Spinal cord (tissue), 10 donors: ENCODE measurements at places on chromosomes 2 and 18. TPM values are rescaled to one million over a fixed set of nuclear protein-coding genes. Genes with fewer than 3 reads are reported as not detected.
A peak's percentile ranks its signal among the peaks of the same experiment; 100 is the strongest.

DNA sequence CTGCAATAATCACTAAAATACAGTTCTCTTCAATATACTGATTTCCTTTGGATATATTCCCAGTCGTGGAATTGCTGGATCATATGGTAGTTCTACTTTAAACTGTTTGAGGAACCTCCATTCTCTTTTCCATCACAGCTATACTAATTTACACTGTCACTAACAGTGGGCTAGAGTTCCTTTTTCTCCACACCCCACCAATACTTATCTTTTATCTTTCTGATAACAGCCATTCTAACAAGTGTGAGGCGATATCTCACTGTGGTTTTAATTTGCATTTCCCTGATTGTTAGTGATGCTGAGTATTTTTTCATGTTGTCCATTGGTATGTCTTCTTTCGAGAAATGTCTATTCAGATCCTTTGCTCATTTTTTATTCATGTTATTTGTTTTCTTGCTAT is 68.4 kb downstream of the CERKL start:
- no peak for DNase-seq

DNA sequence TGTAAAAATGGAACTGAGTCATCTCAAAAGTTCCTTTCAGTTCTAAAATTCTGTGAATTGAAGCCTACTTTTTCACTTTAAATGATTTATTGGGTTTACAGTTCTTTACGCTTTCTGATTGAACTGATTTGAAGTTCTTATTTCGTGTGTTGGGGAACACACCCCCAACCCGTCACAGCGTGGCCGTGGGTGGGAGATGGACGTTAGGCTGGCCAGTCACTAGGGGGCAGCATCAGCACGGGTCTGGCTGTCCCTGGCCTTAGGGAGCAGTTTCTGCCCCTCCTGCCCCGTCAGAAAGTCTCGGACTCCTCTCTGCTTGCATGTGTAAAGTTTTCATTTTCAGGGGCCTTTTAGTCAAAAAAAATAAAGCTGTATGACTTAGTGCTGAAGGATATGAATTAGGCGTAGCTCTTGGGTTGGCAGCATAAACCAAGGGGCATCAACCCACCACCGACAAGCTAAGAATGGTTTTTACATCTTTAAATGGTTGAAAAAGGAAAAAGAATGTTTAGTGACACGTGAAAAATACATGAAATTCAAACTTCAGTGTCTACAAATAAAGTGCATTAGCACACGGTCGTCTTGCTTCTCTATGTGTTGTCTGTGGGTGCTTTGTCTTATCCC is 63.4 kb downstream of the ZCCHC2 start:
- peak; percentile 44 for DNase-seq

The PLGLB1 gene
- 12.9 TPM for polyA plus RNA-seq

The TBR1 gene
- not detected for polyA plus RNA-seq

DNA sequence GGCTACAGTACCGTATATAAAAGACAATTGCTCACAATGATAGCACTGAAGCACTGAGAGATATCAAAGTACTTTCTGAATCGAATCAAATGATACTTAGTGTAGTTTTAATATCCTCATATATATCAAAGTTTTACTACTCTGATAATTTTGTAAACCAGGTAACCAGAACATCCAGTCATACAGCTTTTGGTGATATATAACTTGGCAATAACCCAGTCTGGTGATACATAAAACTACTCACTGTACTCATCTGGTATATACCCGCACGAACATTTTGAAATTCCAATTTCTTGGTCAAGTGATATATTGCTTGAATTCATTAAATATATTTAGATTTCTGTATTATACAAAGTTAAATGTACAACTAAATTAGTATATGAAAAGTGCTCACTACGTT is 20.5 kb downstream of the SLC39A6 start:
- DNase-seq, result no peak

- DNase-seq, result no peak
These were observed 448 bp downstream of the YPEL5 start for GRCh38 chr2:30147196-30147714.

- no peak for DNase-seq
These were observed 177.2 kb downstream of the THADA start for GRCh38 chr2:43418680-43419079.

DNA sequence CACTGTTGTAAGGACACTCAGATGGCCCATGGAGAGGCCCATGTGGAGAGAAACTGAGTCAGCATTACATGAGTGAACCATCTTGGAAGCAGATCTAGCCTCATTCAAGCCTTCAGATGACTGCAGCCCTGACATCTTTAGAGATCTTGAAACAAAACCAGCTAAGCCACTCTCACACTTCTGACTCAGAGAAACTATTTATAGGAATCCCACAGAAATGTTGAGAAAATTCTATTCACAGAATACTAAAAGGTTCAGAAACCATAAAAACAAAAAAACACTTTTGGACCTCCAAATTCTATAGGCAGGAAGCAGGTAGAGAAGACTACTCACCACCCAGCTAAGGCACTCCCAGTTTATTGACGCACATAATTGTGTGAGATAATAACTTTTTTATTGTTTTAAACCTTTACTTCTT is 8.7 kb downstream of the TMEM169 start:
- DNase-seq, result no peak

DNA sequence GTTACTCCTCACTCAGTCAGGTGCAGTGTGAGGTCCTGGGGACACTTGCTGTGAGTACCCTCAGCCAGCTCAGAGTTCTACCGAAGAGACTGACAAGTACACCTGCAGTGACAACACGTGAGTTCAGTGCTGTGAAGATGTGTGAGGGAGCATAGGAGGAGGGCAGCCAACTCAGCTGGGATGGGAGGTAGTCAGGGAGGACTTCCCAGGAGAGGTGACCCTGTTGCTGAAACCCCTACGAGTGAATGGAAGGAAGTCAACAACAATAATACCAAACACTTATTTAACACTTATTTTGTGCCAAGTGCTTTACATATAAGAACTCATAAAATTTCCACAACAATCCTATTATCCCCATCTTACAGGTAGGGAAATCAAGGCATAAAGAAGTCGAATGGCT is 10.2 kb downstream of the TMEM177 start:
- no peak for DNase-seq

GRCh38 chr2:238081150-238081549 is 19.0 kb upstream of the ESPNL start:
- DNase-seq, result no peak

GRCh38 chr18:22723773-22724172 is 209.4 kb upstream of the RBBP8 start:
- no peak for DNase-seq

The LINC00305 gene
- not detected for polyA plus RNA-seq

DNA sequence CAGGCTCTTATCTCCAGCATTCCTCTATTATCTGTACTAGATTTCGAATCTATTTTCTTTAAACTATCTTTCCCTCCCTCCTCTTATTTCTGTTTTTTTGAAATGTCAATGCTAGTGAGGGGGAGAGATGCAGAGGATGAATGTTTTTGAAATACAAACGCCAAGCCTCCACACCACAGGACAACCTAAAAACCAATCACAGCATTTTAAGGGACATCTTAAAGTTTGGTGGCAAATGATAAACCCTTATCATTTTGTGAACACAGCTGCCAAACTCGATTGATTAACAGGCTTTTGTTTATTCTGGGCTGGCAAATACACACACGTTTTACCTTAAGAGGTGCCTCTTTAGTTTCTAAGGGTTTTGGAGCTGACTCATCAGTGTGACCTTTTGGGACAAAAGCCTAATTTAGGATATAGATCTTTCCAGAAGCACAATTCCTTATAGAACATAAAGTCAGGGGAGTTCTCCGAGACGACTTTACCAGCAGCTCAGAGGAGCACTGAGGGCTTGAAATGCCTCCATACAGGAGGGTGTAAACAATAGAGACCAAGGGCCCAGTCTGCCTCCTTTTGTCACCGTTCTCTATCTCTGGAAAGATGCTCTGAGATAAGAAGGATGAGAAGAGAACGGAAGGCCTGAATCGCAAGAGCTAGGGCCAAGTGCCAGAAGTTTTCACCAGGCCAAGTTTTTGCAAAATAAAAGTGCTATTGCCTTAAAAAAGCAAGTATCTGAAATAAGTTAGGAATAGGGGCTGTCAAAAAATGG is 4.2 kb upstream of the MEIS1 start:
- DNase-seq, result no peak

The TUBA3D gene
- 0.76 TPM for polyA plus RNA-seq

GRCh38 chr2:137947032-137947727 is 17.1 kb upstream of the HNMT start:
- DNase-seq, result no peak

DNA sequence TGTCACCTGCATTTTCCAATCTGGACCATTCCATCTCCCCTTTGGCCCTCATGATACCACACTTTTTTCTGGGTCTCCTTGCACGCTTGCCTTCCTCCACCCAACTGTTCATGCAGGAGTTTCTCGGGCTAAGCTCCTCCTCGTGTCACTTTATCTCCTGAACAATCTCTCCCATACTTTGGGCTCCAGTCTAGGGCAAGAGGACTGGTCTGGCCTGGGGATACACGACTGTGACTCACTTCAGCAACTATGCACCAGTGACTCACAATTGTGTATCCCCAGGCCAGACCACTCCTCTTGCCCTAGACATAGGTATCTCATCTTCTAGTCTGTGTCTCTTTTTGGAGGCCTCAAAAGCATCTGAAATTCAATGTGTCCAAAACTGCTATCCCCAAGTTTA is 149.4 kb upstream of the PTPRM start:
- no peak for DNase-seq

The TRIB2 gene
- 205 TPM for polyA plus RNA-seq

GRCh38 chr18:55243255-55243654 is 284.0 kb upstream of the CCDC68 start:
- no peak for DNase-seq

GRCh38 chr2:37827455-37827854 is 97.6 kb upstream of the RMDN2 start:
- no peak for DNase-seq

DNA sequence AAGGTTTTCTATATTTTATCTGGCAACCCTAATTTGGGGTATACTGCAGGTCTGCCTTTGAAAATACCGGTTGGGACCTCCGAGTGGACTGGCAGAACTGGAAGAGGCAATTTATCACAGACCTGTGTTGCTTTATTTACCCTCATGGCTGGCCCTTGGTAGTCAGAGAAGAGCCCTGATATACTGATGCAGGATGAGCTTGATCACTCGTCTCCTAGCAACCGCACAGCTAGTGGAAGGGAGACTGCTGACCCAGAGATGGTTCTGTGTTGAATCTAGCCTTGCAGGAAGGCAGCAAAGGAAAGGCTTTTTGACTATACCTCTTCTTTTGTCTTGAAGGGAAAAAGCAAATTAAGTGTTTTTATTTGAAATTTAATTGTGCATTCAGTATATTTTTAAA is 154.7 kb downstream of the EML6 start:
- DNase-seq, result peak; percentile 56

The CRACDL gene
- polyA plus RNA-seq, result 3.9 TPM

- DNase-seq, result peak; percentile 43
These were observed 233.8 kb downstream of the LDLRAD4 start for GRCh38 chr18:13452388-13452811.

DNA sequence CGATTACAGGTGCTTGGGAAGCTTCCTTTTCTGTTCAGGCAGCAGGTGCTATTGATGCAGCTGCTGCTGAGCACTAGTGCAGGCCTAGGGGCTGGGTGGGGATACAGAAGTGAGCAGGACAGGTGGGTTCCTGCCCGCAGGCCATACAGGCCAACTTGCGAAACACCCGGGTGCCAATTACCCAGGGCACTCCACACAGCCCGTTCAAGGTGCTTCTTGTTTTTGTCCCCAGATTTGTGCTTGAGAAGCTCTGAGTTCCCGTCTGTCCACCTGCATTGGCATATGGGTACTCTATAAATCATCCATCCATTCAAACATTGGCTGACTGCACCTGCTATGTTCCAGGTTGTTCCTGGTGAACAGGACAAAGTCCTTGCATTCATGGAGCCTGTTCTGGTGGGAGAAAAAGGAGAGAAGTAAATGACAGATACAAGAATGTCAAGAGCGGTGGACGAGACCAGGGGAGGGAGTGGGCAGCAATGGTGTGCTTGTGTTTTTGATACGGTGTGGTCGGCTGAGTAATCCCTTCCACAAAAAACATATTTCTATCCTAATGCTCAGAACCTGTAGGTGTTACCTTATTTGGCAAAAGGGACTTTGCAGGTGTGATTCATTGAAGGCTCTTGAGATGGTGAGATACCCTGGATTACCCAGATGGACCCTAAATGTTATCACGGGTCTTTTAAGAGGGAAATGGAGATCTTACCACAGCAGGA is 31.4 kb downstream of the SH3BP4 start:
- DNase-seq, result no peak

The PPIG gene
- polyA plus RNA-seq, result 51.3 TPM

The VSNL1 gene
- polyA plus RNA-seq, result 355 TPM

- DNase-seq, result peak; percentile 63
These were observed 81.1 kb downstream of the RTP5 start for GRCh38 chr2:241950413-241951315.

DNA sequence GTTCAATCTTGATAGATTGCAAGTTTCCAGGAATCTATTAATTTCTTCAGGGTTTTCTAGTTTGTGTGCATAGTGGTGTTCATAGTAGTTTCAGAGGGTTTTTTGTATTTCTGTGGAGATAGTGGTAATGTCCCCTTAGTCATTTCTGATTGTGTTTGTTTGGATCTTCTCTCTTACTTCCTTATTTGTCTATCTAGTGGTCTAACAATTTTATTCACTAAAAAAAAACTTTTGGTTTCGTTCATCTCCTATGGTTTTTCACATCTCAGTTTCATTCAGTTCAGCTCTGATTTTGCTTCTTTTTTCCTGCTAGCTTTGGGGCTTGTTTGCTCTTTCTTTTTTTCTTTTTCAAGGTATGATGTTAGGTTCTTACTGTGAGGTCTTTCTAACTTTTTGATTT is 94.5 kb downstream of the SNTG2 start:
- no peak for DNase-seq

The RABL2A gene
- polyA plus RNA-seq, result 46.1 TPM

- no peak for DNase-seq
These were observed 24.9 kb downstream of the MTCL1 start for GRCh38 chr18:8730080-8730827.

The UNC50 gene
- 66.7 TPM for polyA plus RNA-seq

DNA sequence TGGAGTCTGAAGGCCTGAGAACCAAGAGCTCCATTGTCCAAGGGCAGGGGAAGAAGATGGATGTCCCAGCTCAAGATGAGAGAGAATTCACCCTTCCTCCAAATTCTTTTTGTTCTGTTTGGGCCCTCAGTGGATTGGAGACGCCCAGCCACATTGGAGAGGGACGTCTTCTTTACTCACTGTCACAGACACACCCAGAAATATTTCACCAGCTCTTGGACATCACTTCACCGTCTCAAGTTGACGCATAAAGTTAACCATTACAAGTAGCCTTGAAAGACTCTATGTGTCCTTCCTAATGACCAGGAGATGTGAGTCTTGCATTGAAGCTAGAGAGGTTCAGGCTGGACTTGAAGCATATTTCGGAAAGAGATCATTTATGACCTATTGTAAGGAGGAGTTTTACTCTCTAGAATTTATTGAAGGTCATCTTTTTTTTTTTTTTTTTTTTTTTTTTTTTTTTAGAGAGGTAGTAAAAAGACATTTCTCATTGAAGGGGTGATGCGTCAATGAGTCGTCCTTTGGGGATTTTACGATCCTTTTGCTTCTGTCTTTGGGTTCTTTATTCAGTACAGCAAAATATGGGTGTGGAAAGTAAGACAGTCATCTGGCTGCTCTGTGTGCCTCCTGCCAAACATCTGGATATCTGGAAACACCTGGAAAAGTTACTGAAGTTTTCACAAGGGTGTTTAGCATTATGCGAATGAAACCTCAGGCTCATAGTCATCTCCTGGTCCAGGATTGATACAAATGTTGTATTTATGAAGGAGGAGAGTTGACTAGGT is 118.1 kb downstream of the PRPF40A start:
- no peak for DNase-seq

The NYAP2 gene
- 5.8 TPM for polyA plus RNA-seq

GRCh38 chr2:10201201-10201600 is 78.7 kb downstream of the RRM2 start:
- no peak for DNase-seq

The SNRPD1 gene
- polyA plus RNA-seq, result 110 TPM

GRCh38 chr2:240236217-240237111 is 96.0 kb upstream of the OTOS start:
- DNase-seq, result peak; percentile 46
